ENCODE measurements at places on chromosomes 12 and 14. TPM values are rescaled to one million over a fixed set of nuclear protein-coding genes. Genes with fewer than 3 reads are reported as not detected.

DNA sequence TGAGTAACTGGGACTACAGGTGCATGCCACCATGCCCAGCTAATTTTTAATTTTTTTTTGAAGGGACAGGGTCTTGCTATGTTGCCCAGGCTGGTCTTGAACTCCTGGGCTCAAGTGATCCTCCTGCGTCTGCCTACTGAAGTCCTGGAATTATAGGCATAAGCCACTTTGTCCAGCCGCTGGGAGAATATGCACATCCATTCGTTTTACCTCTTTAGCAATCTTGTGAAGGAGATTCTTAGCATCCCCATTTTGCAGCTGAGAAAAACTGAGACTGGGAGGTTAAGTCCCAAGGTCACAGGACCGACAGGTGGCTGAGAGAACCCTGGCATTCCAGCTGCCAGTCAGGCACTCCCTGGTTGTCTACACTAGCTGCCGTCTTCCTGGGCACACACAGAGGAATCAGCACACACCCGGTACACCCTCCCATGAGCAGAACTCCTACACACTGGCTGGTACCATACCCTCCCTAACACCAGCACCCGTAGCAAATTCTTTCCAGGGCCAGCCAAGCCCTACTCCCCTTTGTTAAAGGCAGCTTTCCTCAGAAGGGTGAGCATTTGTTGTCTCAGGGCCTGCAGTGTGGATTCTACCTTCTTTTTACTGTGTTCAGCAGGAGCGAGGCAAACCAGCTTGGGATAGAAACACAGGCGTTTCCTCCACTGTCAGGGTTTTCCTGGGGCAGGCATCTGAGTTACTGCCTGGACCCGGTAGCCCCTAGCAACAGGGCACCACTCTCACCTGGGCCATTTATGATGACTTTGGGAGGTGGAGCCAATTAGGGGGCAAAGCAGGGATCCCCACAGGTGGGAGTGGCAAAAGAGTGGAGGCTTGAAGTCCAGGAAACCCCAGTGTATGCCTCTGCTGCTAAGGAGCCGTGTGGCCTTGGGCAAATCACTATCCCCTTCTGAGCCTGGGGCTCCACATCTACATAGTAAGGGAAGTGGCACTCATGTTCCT lies 70.2 kb downstream of the IRF2BPL start:
- DNase-seq = no peak

DNA sequence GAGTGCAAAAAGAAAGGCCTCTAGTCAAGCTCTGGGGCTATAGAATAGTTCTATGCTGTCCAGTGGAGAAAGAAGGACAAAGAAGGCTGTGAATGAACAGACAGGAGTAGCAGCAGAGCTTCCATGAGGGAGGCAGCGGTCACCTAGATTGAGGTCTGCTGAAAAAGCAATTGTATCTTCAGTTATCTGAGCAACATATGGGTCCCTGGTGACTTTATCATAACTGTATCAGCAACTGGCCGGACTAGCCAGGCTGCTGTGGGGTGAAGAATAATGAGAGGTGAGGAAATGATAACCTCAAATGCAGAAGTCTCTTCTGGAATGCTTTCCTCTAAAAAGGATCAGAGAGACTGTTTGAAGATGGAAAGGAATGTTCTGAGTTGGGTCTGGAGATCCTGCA lies 971.3 kb upstream of the TMEM132C start:
- DNase-seq = no peak

GRCh38 chr12:68630050-68630449 lies 19.4 kb downstream of the RAP1B start:
- DNase-seq = no peak

DNA sequence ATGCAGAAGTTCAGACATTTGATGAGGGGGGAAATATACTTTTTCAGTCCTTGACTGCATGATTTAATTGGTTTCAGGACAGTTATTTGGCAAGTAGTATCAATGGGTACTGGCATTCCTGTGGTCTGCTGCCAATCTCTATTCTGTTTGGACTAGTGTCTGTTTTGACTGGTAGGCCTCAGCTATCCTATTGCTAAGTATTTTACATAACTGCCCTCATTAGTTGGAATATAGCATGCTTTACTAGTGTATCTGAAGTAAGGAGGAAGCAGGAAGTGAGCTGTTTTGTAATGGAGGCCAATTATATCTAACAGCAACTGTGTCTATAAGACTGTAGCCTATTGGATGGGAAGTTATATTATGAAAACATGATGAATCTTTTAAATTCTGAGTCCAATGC lies 104.3 kb downstream of the FLRT2 start:
- DNase-seq = no peak

GRCh38 chr14:59215757-59216156 lies 27.3 kb downstream of the DAAM1 start:
- DNase-seq = no peak

DNA sequence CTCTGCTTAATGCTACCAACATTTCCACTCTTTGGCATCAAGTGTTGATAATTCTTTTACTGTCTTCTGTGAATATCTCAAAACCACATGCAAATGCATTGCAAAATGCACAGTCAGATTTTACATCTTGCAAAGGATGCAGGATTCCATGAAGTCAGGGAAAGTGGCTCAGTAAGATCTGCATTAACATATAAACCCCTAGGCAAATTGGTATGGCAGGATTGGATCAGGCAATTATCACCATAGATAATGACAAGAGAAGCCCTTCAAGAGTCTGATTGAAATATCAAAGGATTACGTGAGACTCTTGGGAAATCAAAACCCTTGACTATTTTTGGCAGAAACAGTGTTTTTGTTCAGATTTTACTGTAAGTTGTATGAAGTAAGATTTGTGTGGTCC lies 71.0 kb downstream of the TMTC2 start:
- no peak for DNase-seq

- no peak for DNase-seq
These were observed 20.5 kb upstream of the FBRSL1 start for GRCh38 chr12:132469423-132469822.

- DNase-seq = no peak
These were observed 275.0 kb upstream of the ATP2B1 start for GRCh38 chr12:89983622-89984021.

DNA sequence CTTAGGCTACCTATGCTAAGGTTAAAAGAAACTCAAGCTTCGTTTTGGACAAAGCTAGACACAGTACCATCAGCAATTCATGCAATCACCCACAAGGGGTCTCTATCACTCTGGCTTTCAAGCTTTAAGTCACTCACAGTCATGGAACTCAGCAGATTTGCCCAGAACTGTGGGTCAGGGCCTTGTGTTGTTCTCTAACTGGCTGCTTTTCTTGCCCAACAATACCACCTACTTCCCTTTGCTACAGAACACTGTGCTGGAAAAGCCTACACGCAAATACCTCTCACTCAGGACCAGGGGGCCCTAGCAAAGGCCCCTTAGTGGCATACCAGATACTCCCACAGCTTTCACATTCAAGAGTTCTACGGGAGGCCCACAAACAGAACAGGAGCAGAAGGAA lies 9.1 kb downstream of the NEMP1 start:
- peak; percentile 77 for DNase-seq

DNA sequence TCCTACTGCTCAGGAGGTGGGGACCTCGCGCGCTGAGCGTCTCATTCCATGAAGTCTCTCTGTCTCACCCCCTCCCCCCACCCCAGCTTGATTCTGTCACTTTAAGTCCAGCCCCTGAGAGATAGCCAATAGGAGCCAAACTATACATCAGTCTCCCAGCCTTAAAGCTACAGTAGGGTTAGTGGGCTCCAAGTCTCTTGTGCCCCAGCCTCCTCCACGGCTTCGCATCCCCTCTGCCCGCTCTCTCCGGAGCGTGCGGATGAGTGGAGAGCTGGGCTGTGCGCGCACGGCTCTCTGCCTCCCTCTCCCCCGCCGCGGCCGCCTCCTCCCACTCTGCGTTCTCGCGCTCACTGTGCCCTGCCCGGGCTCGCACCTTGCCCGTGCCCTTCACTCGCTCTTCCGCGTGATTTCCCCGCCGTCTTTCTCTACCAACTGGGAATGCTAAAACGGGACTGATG lies at the start of gene ESRRB:
Gene ESRRB, plus strand, starts transcription at position 191 of the 458 bp plus-strand sequence. Its CDS starts 265 bp downstream, at position 456.
- DNase-seq = no peak

DNA sequence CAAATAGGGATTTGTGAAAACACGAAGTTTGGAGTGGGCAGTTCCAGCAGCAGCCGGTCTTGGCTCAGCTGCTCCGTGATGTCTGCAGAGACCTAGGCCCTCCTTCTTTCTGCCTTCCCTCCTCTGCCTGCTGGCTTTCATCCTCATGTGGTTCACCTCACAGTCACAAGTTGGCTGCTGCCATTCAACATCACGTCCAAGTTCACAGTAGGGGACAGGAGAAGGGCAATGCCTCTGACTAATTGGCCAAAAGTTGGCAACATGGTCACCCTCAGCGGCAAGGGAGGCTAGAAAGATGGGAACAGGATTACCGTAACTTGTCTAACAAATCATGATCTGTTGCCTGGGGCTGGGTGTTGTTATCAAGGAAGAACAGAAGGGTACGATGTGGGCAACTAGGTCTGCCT lies 7.8 kb upstream of the CACNA2D4 start:
- DNase-seq = no peak

DNA sequence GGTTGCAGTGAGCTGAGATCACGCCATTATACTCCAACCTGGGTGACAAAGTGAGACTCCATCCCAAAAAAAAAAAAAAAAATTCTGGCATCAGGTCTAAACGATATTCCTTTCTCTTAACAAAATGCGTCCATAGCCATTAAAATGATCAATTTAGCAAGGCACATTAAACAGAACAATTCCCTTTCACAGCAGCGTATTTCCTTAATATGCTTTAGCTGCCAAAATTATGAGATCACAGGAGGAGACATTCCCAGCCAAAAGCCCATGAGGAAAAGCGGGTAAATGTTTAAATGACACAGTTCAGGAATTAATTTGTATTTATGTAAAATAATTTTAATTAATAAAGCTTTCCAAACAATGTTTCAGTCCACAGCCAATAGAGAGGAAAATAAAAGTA lies 43.0 kb upstream of the SELPLG start:
- no peak for DNase-seq

GRCh38 chr14:90393966-90394365 lies 2.9 kb upstream of the CALM1 start:
- no peak for DNase-seq

GRCh38 chr14:81313775-81314429 lies 86.2 kb downstream of the STON2 start:
- no peak for DNase-seq

DNA sequence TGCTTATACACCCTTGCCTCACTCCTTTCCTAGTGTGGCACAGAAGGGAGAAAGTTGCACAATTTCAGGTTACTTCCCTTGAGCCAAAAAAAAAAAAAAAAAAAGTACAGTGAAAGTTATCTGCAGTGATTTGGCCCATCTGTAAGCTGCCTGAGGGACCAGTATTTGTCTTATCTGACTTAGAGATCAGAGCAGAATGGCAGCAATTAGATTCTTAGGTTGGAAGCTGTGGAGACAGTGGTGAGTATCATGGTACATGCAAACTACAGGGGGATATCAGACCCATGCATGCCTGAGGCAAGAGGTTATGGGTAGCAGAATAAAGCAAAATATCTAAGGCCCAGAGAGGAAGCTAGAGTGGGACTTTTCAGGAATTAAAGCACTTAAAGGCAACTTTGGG lies 1070.7 kb upstream of the NOVA1 start:
- DNase-seq = no peak

DNA sequence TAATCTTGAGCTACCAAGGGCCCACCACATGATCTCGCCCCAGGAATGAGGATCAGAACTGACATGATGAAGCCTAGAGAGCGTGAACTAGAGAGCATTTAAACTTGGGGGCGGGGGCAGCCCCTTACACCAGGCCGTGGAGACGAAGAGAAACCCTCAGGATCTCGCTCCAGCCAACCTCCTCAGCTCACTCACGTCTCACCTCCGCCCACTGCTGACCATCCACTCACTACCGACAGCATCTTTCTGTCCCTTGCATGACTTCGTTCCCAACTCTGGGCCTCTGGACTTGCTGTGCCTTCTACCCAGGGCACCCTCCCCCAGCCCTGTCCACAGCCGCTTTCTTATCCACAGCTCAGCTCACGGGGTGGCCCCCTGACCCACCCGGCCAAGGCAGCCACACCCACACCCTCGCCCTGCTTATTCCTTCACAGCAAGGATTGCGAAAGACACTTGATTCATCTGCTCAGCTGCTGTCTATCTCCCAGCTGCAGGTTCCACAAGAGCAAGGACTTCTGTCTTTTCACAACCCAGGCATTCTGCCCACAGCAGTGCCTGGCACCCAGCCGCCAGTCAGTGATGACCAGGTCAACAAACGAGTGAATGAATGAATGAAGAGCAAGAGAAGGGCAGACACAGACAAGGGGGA lies 6.4 kb downstream of the STX2 start:
- DNase-seq = no peak

GRCh38 chr14:24710403-24711112 lies 76.6 kb upstream of the GZMB start:
- peak; percentile 64 for DNase-seq

DNA sequence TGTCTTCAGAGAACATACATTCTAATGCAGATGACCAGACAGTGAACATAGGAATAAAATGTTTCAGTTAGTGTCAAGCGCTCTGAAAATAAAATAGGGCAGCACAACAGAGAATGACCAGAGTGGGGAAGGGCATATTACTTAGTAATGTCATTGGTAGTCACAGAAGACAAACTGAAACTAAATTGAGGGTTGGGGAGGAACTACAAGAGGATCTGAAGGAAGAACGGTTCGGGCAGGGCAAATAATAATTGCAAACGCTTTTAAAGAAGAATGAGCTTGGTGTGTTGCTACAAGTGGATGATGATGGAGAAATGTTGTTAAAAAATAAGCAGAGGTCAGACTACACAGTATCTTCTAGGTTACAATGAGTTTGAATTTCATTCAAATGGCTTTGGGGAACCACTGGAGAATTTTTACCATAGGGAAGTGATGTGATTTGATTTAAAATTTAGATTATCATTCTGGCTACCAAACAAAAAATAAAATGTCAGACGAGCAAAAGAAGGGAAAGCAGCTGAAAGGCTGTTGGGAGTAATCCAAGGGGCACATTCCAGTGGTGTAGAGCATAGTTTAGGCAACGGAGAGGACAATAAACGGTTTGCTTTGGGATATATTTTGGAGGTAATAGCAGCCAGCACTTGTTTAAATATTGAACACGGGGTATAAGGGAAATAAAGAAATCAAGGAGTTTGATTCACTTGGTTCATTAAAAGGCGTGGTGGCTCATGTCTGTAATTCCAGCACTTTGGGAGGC lies 56.3 kb upstream of the SLC6A13 start:
- no peak for DNase-seq

GRCh38 chr12:51371295-51371953 lies 19.8 kb downstream of the GALNT6 start:
- peak; percentile 76 for DNase-seq

DNA sequence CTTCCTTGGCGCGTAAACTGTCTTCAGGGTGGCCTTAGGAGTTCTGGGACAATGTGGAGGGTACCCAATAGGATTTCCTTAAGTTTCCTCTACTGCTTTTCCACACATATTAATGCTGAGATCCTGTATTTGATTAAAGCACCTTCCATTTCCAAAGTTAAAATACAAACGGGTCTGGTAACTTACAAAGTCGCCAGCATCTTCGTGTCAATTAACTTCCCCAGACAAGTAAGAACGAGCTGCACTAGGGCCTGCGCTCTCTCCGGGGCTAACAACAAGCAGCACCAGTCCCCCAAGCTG lies 130.9 kb downstream of the NDUFA12 start:
- no peak for DNase-seq

GRCh38 chr14:27528328-27528727 lies 930.5 kb upstream of the NOVA1 start:
- no peak for DNase-seq

Gene AP4S1
- total RNA-seq = 7.5 TPM

Gene TDG
- 16.5 TPM for total RNA-seq

Gene ADAM21
- total RNA-seq = 0.40 TPM

Gene TBX3
- total RNA-seq = 12.0 TPM

Gene KRT75
- total RNA-seq = not detected

Gene EIF2S3B
- 2.6 TPM for total RNA-seq

Gene TAC3
- total RNA-seq = 0.52 TPM

Gene KRT80
- total RNA-seq = 15.5 TPM

Gene IFNG
- total RNA-seq = 0.66 TPM

Gene OTOGL
- total RNA-seq = 0.20 TPM

Measured in mucosa of gallbladder (tissue), 1 donor.